ENCODE measurements at places on chromosomes 7 and 10.

DNA sequence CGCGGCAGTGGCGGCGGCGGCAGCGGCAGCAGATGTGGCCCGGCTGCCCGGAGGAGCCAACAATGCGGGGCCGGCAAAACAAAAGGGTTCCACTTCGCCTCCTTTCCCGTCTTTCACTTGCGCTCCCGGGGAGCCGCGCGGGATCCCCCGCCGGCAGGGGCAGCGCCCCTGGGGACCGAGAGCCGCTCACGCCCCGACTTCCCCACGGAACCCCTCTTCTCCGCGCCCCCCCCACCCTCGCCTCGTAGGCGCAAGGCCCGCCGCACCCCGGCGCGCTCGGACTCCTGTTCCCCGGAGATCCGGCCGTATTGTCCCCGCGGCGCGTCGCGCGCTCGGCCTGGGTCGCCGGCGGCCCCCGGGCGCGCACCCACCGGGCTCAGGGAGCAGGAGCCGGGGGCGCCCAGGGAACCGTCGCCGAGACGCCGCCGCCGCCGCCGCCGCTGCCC lies 854 bp downstream of the CTBP2 start:
- DNase-seq: no peak

GRCh38 chr7:136136906-136137454 lies 159.8 kb upstream of the MTPN start:
- DNase-seq: no peak

GRCh38 chr10:46267132-46267985 lies 19.4 kb upstream of the ANTXRL start:
- no peak for DNase-seq

- DNase-seq: peak; percentile 92
These were observed 117.3 kb downstream of the FANK1 start for GRCh38 chr10:126013489-126014281.

- DNase-seq: no peak
These were observed 208.2 kb upstream of the PRKCQ start for GRCh38 chr10:6788231-6788630.

GRCh38 chr10:85045046-85045445 lies 716.7 kb downstream of the CCSER2 start:
- no peak for DNase-seq

GRCh38 chr7:45122975-45123860 lies 11.7 kb upstream of the TBRG4 start:
- no peak for DNase-seq

- peak; percentile 30 for DNase-seq
These were observed 1157.6 kb upstream of the CELF2 start for GRCh38 chr10:9860045-9860444.

- DNase-seq: peak; percentile 32
These were observed 49.2 kb downstream of the IQUB start for GRCh38 chr7:123485187-123485586.

DNA sequence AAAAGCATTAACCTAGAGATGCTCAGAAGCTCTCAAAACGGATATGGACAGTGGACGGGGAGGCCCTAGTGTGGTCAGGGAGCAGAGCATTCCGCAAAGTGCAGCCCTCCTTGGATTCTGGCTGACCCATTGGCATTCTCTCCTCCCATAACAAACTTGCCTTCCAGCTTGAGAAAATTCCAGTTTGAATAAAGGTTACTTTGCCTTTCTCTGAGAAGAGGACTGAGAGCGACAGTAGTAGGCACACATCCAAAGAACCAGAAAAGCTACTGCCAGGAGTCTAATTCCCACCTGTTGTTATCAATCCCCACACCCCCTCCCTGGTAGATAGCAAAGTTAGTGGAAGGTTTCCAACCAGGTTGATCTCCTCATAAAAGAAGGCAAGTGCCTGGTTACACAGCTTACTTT lies 84.7 kb upstream of the TRIL start:
- no peak for DNase-seq

GRCh38 chr7:51428217-51428887 lies 111.7 kb upstream of the COBL start:
- peak; percentile 5 for DNase-seq

DNA sequence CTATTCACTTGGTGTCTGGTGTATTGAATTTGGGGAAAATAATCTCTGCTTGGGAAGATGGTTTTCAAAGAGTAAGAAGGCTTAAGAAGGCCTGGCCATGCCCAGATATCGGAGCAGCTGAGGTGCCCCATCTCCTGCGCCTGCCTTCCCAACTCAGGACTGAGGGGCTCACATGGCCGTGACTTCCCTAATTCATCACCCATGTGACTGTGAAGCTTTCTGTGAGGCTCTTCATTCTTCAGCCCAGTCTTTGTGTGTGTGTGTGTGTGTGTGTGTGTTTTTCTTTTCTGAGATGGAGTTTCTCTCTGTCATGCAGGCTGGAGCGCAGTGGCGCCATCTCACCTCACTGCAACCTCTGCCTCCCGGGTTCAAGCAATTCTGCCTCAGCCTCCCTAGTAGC lies 53.2 kb downstream of the PROSER2 start:
- no peak for DNase-seq

- DNase-seq: no peak
These were observed 4.2 kb upstream of the FOXL3 start for GRCh38 chr7:285731-286130.

- no peak for DNase-seq
These were observed 87.4 kb downstream of the CELF2 start for GRCh38 chr10:11104772-11105675.

GRCh38 chr10:96718304-96718990 lies 1.9 kb downstream of the PIK3AP1 start:
- no peak for DNase-seq

- no peak for DNase-seq
These were observed 147.0 kb upstream of the FAM20C start for GRCh38 chr7:45106-46090.

DNA sequence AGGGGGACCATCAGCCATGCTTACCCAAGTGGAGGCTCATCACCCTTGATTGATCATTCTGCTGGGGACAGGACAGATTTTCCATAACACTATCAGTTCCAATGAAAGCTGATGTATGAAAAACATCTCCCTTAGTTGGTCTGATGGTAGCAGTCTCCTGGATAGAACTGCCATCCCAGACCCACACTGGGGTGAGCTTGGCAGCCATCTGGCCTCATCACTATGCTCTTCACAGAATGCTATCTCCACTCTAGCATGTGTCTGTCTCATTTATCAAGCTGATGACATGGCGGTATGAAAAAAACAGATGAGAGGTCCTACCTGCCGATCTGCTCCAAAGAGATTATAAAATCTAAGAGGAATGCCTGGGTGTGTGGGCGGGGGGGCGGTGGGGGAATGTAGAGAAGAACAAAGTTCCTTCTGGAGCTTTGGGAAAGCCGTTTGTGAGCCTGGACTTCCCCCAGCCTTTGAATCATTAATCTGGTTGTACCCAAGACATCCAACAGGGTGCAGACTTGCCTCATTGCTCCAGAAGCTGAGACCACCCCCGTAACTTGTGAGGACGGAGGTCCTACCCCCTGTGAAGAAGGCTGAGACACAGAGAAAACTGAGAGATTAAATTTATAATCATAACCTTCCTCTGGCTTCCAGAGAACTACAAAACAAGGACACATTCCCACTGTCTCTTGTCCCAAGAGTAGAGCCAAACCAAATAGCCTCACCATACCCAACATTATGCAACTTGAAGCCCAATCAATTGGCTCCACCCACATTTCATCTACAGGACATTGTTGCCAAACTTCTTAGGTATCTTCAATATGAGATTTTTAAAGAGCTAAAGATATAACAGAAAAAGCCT lies 340.8 kb downstream of the KCNMA1 start:
- DNase-seq: peak; percentile 8

DNA sequence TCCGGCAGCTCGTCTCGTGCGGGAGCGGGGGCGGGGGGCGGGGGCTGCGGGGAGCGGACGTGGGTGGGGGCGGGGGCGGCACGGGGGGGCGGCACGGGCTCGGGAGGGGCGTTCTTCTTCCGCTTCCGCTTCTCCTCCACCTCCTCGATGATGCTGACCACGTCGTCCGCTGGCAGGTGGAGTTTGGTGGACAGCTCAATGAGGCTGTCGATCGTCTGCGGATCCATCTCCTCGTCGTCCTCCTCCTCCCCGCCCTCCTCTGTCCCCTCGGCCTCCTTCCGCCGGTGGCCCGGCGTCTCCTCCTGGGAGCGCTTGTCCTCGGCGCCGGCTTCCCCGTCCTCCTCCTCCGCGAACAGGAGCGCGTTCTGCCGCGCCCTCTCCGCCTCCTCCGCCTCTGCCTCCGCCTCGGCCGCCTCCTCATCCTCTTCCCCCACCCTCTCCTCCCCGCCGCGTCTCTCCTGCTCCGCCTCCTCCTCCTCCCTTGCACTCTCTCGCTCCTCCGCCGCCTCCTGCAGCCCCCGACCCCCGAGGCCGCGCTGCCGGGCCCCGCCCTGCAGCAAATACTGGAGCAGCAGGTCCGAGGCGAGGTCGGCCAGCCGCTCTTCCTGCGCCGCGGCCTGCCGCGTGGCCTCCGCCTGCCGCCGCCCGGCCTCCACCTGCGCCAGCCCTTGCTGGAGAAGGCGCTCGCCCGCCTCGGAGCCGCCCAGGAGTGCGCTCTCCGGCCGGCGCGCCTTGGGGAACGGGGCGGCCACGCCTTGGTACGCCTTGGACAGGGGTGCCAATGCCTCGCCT lies 1.9 kb downstream of the VGF start:
- DNase-seq: no peak

- DNase-seq: peak; percentile 82
These were observed 74.4 kb upstream of the TCF7L2 start for GRCh38 chr10:112875476-112876267.

- DNase-seq: no peak
These were observed 17.9 kb downstream of the OR6B1 start for GRCh38 chr7:144018065-144018464.

DNA sequence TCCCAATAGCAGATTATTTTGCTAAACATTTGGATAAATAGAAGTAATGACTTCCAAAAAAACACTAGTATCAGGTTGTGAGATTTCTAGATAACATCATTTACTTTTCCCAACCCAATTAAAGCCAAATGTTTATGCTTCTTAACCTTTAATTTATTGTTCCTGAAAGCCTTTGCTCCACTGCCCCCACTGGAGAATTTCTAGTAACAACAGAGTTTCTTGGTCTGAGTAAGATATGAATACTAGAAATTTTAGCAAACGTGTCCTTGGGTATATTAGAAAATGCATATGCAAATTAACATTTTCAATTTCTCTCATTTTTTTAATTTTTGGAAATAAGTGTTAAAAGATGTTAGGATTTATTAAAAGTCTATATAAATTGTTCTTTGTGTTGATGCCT lies 958.0 kb upstream of the PHF14 start:
- DNase-seq: no peak

- DNase-seq: no peak
These were observed 1.2 kb downstream of the YWHAG start for GRCh38 chr7:76357475-76358010.

DNA sequence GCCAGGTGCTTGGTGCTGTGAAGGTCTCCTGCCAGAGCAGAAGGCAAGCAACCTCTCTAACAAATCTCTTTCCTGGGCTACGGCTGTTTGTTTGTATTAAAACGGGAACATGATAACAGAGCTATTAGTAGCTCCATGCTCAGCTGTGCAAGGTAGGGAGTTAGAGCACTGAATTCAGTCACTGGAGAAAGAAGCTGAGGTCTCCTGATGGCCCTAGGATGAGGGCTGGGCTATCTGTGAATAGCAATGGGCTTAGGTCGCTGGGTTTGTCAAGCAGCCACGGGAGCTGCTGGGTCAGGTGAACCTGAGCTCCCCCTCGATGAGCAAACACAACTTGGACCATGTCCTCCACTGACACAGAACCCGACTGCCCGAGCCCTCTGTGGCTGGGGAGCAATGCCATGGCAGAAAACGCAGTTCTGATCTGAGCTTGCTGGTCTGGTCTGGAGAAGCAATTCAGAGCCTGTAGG lies 24.4 kb downstream of the TACC2 start:
- DNase-seq: no peak

GRCh38 chr10:119370972-119371703 lies 163.8 kb downstream of the GRK5 start:
- DNase-seq: peak; percentile 95

- no peak for DNase-seq
These were observed 65.4 kb downstream of the PRPF18 start for GRCh38 chr10:13651969-13652720.

DNA sequence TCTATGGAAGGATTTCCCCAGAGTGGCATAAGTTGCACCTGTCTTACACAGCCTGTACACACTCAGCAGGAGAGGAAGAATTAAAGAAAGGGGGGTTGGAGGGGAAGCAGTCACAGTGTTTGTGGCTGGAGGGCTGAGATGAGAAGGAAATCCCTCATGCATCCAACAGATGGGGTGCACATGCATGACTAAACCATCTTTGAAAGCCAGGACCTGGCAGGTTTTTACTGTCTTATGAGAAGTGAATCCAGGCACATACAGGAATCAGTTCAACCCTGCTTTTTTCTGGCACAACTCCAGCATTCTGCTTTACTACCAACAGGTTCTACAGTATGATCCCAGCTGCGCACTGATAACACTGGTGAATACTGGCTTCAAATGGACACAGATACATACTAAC lies 107.7 kb downstream of the CACNA2D1 start:
- peak; percentile 60 for DNase-seq

DNA sequence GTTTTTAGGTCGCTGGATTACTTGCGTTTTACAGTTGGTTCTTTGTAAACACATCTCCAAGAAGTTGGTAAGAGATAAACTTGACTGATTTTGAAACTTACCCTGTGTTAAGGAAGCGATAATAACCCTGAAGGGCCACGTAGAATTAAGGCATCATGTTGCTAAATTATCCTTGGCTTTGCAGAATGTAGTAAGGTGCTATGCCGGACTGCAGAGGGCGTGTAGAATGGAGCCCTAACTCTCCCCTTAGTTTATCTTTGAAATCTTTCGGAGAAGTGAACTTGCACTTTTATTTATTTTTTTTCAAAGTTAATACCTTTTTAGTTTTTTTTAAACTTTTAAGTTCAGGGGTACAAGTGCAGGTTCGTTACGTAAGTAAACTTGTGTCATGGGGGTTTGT lies 208.8 kb upstream of the DKK1 start:
- DNase-seq: no peak

DNA sequence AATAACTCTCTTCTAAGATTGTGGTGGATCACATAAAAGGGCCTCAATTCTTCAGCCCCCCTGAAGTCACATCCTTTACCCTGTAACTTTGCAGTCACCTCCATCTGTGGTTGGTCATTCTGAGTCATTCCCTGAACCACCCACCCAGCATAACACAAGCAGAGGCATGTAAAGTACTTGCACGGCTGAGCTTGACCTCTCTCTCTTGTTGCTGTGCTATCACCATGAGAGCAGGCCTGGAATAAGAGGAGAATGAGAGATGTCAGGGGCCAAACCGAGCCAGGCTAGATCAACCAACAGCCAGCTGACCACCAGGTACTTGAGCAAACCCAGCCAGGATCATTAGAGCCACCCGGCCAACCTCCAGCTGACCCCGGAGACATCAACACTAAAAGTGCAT lies 13.5 kb upstream of the STK17A start:
- peak; percentile 83 for DNase-seq

DNA sequence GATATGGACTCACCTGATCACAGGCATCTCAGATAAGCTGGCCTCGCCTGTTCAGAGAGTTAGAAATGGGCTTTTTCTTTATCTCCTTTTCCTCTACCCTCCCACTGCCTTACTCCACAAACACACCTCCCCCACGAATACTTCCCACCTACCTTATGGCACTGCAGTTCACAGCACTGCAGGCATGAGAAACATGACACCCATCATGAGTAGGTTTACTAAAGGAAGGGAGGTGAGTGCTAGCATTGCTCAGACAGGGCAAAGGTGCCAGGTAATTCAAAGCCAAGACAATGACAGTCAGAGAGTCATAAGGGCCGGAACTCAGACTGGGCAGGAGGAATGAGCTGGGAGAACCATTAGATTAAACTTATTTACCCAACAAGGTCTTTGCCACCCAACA lies 220.6 kb downstream of the FAM107B start:
- no peak for DNase-seq

- peak; percentile 79 for DNase-seq
These were observed 43.4 kb downstream of the GLRX3 start for GRCh38 chr10:130179640-130180039.

- no peak for DNase-seq
These were observed 25.8 kb downstream of the AQP1 start for GRCh38 chr7:30937416-30937815.
